ENCODE measurements at places on chromosomes 11 and 22. TPM values are rescaled to one million over a fixed set of nuclear protein-coding genes. Genes with fewer than 3 reads are reported as not detected.

DNA sequence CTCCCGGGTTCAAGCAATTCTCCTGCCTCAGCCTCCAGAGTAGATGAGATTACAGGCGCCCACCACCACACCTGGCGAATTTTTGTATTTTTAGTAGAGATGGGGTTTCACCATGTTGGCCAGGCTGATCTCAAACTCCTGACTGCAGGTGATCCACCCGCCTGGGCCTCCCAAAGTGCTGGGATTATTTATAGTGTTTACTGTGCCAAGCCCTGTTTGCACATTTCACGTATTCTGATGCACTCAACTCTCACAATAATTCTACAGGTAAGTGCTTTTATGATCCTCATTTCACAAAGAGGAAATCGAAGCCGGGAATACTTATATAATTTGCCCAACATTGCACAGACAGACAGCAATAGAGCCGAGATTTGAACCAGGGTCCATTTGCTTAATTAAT is 38.0 kb upstream of the DAGLA start:
- DNase-seq: no peak

GRCh38 chr11:14237444-14237961 is 121.5 kb downstream of the RRAS2 start:
- no peak for DNase-seq

GRCh38 chr11:82229341-82229740 is 504.3 kb downstream of the FAM181B start:
- DNase-seq: peak; percentile 21

DNA sequence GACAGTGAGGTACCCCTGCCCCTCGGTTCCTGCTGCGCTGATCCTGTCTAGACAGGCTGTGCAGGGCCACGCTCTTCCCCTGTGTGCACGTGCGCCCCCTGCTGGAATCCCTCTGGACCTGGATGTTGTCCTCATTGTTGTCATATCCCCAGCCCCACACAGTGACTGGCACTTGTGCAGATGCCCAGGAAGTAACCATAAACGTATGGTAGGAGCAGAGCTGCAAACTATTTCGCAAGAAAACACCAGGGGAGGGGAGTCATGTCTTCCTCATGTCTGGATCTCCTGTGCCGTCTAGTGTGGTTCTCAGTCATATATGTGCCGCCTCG is 114.7 kb downstream of the CRYBB2 start:
- peak; percentile 76 for DNase-seq

DNA sequence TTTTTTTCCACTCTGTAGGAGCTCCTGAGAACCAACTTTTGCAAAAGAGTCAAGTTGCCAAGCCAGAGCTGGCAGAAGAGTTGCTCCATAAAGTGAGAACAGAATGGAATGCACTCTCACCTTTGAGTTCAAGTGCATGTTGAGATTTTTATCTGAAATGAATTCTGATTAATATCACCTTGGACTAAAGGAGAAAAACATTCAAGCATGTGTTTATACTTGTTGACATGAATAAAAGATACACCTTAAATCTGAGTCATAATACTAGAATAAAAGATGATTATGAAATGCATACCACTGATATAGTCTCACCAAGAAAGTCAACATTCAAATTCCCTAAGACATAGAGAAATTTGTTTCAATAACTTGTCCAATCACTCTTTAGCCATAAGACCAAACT is 37.8 kb downstream of the ARL14EP start:
- no peak for DNase-seq

GRCh38 chr22:20204311-20204710 is 53.5 kb upstream of the CCDC188 start:
- no peak for DNase-seq

DNA sequence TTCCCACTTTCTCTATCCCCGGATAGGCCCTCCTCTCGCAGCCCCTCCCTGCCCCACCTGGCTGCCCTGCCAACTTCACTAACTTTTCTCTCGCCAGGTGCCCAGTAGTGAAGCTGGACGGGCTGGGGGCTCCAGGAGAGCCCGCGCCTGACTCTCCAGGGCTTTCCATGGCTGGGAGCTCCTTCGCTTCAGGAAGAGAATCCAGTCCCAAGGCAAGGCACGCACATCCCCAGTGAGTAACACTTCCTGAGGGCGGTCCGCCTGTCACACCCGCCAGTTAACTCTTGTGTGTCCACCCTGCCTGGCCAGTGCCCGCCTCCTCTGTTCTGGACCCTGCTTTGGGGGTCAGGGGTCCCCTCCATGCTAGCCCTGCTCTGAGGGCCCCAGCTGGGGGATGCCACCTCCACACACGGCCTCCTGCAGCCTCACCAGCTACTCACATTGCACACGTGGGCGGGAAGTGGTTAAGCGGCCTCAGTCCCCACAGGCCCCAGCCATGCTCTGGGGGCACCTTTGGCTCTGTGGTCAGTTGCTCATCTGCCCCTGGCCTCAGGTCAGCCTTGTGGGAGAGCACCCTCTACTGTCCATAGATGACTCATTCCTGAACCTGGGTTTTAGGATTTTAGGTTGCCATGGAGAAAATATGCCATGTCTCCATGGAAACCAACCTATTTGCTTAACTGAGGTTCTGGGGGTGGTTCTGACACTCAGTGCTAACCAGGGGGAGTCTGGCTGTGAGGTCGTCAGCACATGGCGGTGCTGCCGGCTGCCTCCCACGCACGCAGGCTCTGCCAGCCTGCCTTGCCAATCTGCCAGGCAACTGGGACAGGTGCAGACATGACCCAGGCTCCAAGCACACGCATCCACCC is at the start of gene RIN1:
Gene RIN1, minus strand, starts transcription at position 201 of the 869 bp plus-strand sequence. Its CDS starts 32 bp downstream, at position 169.
- DNase-seq: peak; percentile 82

- DNase-seq: peak; percentile 60
Measured at GRCh38 chr11:128867277-128867676, at the start of gene KCNJ1. Gene KCNJ1, minus strand, starts transcription at chr11:128867296. Its CDS starts 27,053 bp downstream, at chr11:128840243.

DNA sequence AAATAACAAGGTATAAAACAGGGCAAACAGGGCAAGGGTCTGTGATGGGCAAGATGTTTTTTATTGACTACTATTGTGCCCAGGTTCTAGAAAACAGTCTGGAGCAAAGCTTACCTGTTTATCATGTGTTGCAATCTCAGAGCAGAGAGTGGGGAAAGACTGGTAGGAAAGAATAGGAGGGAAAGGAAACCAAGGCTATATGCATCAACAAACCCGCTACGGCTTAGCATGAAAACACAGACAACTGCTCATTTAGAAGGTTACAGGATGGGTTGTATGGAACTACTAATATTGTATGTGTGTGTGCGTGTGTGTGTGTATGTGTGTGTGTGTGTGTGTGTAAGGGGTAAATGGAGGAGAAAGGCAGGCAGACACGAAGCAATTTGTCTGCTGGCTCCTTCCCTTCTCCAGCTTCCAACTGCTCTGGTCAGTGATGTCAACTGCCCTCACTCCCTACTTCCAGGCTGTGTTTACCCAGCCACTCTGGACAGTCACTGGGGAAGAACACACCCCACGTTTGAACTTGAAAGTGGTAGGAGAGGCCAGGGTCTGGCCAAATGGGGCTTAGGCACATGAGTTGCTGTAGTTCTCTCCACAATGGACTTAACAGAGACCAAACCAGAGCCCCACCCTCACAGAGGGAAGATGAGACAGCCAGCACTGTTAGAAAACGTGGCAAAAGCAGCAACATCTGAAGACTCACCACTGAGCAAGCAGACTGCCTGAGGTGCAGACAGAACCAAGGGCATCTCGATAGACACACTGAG is 47.0 kb downstream of the GAB2 start:
- no peak for DNase-seq

DNA sequence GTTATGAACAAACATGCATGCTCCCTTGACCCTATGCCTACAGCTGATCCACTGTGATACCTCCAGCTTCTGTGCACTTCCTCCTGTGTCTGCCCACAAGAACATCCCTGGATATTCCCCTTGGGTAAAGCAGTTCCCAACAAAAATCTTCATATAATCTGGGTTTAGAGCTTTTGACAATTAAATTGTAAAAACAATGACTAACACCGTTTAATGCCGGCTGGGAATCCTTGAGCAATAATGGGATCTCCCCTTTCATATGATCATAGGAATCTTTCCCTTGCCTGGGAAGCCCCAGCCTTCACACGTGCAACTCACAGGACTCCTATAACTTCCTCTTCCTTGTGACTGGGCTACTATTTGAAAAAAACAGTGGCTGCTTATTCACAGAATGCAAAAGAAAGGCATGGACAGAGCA is 6.3 kb upstream of the ZC3H12C start:
- DNase-seq: no peak

Gene OR51B5
- total RNA-seq: not detected

Gene SCGB1D2
- not detected for total RNA-seq

- no peak for DNase-seq
Measured at GRCh38 chr11:127971448-127971847, 615.9 kb downstream of the ETS1 start.

DNA sequence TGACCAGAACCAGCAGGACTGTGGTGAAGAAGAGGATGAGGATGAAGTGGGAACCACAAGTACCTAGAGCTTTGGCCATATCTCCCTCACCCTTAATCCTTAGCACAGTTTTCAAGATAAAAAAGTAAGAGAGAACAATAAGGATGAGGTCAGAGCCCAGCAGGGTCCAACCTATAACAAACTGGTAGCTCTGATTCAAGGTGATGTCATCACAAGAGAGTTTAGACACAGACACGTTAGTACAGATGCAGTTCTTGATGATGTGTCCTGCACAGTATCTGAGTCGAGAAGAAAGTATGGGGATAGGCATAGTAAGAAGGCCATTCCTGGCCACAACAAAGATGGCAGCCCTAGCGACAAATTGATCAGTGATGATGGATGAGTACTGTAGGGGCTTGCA is 586 bp downstream of the OR56A5 start:
- no peak for DNase-seq

GRCh38 chr11:97685695-97686094 is 1295.9 kb downstream of the JRKL start:
- no peak for DNase-seq

GRCh38 chr11:35859301-35859700 is 84.6 kb upstream of the LDLRAD3 start:
- DNase-seq: no peak

Gene MMP8
- total RNA-seq: not detected

DNA sequence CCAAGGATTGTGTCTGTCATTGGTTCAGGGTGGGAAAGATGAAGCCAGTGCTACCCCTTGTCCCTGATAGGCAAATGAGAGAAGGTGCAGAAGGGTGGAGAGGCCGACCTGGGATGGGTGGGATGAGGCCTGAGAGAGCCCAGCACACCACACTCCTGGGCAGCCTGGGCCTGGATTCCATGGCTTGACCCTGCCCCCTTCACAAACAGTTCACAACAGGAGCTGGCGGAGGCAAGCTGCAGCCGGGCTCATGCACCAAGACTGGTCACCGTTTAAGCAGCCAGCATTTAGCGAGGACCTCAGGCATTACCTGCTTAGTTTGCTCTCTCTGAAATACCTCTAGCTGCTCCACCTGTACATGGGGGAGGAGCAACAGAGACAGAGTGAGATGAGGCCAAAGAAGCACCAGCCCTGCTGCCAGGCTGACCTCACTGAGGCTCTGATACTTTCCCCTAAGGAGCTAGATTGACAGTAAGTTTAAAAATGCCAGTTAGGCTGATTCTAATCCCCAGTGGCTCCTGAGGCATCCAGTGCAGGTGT is 13.5 kb downstream of the IL18BP start:
- no peak for DNase-seq

- DNase-seq: no peak
Measured at GRCh38 chr22:45083659-45084305, 74.0 kb upstream of the PHF21B start.

GRCh38 chr11:34270711-34271110 is 87.1 kb downstream of the ABTB2 start:
- no peak for DNase-seq

DNA sequence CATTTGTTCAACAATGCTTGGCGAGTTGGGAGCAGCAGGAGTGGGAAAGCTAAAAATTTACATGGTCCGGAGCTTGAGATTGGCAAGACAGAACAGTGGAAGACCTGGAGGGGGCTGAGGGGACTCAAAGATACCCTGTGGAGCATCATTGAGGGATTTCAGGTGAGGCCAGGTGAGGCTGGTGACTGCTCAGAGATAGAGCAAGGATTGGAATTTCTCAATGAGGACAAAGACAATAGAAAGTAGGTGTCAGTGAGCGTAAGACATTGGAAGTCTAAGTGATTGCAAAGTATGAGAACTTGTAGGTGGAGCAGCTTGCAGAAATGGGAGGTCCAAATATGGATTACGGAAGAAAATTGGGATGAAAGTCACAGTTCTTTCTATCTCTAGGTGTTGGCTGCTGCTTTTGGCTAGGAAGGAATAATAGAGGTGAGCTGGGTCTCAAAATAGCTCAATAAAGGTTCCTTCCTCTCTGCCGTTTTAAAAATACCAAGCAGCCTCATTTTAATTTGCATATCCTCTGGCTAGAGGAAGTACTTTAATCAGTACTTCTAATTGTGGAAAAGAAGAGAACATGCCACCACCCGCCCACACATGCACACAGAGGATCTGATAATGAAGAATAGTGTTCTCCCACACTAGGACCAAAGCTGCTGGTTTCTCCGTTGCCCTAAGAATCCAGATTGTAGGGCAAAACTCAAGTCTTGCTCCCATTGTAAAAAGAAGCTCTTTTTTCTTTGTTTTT is 41.8 kb upstream of the SORL1-AS1 start:
- DNase-seq: no peak

- no peak for DNase-seq
Measured at GRCh38 chr11:104259121-104259610, 95.2 kb upstream of the PDGFD start.
